ENCODE measurements at places on chromosomes 3 and 15.

DNA sequence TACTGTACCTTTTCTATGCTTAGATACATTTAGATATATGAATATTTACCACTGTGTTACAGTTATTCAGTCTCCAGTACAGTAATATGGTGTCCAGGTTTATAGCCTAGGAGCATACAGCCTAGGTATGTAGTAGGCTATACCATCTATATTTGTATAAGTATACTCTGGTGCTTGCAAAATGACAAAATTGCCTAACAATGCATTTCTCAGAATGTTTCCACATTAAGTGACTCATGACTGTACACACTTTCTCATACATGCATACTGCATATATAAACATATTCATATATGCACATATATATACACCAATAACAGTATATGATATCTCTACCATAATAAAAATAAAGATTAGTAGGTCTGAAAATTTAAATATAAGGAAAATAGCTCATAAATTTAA, 169.3 kb downstream of the DPH6 start:
- no peak for DNase-seq

DNA sequence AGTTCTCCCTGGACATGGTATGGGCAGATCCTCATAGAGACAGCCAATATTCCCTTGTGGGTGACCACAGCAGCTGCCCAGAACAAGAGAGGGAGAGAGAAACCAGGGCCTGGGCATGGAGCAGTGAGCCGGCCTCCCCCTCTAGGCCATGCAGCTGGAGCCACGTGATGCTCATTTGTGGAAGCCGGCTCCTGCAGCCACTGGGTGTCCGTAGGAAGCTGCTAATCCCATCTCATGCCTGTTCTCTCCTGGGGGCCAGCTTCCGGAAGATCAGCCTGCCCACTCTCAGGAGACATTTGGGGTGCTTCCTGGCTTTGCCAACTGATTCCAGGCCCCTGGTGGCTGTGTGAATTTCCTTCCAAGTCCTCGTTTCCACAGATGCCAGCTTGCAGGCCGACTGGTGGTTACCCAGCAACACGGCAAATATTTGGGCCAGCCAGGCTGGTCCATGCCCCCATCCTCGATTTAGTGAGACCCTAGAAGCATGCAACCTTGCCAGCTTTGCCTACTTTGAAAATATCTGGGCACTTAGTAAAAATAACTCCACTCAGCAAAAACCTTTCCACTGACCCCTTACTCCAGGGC, 55.3 kb downstream of the LINGO1 start:
- peak; percentile 22 for DNase-seq

- no peak for DNase-seq
These were observed 36.9 kb downstream of the ZXDC start for GRCh38 chr3:126438746-126439145.

GRCh38 chr15:91593067-91593466, 260.4 kb upstream of the SLCO3A1 start:
- no peak for DNase-seq

GRCh38 chr3:194250098-194251002, 100.8 kb downstream of the CPN2 start:
- no peak for DNase-seq

DNA sequence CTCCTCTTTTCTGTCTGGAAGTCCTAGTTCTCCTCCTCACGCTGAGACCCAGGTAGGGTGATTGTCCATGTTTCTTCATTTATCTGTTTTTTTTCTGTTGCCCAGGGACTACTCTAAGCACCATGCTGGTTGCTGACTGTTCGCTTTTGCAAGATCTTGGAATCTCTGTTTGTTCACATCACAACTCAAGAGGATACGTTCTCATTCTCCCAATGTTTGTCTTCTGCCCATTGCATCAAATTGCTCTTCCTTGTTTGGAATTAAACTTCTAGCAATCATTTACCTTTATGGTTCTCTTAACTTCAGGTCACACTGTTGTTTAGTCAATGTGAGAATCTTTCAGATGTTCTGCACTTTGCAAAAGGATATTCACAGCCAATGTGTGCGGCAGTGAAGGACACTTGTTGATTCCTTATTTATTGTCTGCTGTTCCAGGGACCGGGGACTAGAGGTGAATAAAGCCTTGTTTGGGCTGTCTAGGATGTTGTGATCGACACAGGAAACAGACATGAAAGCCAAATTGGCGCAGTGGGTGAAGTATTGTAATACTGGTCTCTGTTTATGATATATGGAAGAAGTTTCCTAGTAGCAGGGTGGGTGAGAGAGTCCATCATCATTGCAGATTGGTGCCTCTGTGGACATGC, 24.5 kb downstream of the LPP start:
- DNase-seq: no peak

DNA sequence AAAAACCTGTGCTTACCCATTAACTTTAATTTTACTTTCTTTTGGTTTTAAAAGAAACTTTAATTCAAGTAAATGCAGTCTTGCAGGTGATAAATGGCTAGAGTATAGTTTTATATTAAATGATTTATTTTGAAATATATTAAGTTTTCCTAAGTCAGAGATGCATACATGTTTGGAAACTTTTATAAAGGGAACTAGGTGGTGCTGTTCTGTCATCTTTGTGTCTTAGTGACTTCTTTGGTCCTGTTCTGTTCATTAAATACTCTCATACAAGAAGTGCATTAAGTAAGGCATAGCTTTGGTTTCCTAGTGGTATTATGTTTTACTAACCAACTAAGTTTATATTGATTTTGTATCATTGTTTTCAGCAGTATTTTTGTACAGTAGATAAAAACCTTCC, 15.6 kb downstream of the CADM2 start:
- DNase-seq: peak; percentile 47

DNA sequence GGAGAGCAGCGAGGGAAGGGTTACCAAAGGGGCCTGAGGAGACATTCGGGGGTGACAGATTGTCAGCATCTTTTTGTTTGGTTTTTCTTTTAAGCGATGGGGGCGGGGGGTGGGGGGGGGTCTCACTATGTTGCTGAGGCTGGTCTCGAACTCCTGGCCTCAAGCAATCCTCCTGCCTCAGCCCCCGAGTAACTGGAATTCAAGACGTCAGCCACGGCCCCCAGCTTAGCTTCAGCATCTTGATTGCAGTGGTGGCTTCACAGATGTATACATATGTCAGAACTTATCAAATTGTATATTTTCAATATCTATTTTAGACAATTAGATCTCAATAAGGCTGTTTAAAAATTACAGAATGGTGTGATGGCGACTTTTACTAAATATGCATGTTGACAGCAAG, 30.9 kb downstream of the ZDHHC19 start:
- DNase-seq: no peak

All from G401 (cell line).